ENCODE measurements at places on chromosomes 7 and 10.
A peak's percentile ranks its signal among the peaks of the same experiment; 100 is the strongest.

GRCh38 chr7:145737617-145738016 is 379.0 kb upstream of the CNTNAP2 start:
- DNase-seq = no peak

GRCh38 chr7:104486931-104487330 is 158.5 kb downstream of the LHFPL3 start:
- DNase-seq = no peak

GRCh38 chr7:56188823-56189346 is 72.7 kb upstream of the NUPR2 start:
- DNase-seq = no peak

- peak; percentile 89 for DNase-seq
Measured at GRCh38 chr7:55415173-55415778, 50.1 kb downstream of the LANCL2 start.

- no peak for DNase-seq
Measured at GRCh38 chr10:60511477-60512229, 122.0 kb upstream of the ANK3 start.

- DNase-seq = no peak
Measured at GRCh38 chr10:129498680-129499079, 31.6 kb downstream of the MGMT start.

GRCh38 chr10:3398825-3399646 is 226.5 kb upstream of the PITRM1 start:
- no peak for DNase-seq

DNA sequence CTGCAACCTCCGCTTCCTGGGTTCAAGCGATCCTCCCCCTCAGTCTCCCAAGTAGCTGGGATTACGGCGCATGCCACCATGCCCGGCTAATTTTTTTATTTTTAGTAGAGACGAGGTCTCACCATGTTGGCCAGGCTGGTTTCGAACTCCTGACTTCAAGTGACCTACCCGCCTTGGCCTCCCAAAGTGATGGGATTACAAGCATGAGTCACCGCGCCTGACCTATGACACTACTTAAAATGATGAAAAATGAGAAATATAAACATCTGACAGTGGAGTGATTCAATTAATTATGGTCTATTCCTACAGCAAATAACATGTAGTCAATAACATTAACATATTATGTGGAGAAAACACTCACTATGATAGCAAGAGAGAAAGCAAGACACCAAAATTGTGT is 2.2 kb downstream of the BRAT1 start:
- no peak for DNase-seq

DNA sequence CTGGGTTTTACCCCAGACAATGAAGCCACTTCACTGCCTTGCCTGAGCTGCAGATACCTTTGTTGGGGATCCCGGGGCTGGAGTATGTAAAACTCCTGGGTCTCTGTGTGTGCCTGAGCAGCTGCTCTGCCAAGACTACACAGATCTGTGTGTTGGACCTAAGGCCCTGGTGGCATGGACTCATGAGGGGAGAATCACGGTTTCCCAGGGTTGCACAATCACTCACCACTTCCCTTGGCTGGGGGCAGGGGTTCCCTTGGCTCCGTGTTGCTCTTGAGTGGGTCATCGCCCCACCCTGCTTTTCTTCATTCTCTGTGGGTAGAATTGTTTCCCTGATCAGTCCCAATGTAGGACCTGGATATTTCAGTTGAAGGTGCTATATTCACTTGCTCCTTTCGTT is 13.9 kb upstream of the TBATA start:
- DNase-seq = no peak

DNA sequence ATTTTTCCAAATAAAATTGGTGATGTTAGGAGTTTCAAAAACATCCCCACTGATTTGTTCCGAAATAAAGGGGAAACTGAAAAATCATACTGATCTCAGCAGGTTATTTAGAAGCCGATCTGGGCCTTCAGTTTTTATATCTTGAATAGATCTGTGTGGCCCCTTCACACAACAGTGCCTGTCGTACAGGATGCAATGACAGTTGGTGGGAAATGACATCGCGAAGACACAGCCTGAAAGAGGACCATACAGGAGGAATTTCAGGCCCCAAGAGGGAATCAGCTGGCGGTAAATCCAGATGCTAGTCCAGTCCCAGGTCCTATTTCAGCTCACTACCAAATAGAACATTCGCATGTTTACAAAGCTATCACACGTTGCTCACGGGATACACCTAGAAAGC is 3.0 kb downstream of the H2BK1 start:
- DNase-seq = no peak

- DNase-seq = no peak
Measured at GRCh38 chr10:14547816-14548215, 217.1 kb upstream of the FRMD4A start.

DNA sequence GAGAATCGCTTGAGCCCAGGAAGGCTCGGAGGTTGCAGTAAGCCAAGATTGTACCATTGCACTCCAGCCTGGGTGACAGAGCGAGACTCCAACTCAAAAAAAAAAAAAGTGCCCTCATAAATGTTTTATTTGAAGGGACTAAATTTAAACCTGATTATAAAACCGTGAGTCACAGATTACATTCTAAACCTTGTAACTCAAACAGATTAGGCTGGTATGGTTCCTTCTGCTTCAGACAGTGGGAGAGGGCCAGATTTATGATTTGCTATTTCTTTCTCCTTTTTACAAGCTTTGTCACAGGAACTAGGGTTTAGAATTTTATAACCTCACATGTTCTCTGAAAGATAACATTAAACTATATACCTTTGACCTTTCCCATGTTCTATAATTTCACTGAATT is 801.2 kb upstream of the ZWINT start:
- DNase-seq = no peak

DNA sequence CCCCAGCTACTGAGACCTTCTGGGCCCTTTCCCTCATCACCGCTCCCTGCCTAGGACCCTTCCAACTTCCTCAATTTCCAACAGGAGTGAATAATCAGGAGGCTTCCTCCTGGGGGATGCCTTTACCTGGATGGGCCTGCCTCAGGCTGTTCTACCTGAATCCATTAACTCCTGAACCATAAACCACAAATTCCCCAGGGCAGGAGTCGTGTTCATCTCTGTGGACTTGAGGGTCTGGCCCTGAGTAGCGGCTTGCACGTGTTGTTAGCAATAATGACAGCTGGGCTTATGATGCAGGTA is 105.1 kb upstream of the GPR26 start:
- DNase-seq = no peak

DNA sequence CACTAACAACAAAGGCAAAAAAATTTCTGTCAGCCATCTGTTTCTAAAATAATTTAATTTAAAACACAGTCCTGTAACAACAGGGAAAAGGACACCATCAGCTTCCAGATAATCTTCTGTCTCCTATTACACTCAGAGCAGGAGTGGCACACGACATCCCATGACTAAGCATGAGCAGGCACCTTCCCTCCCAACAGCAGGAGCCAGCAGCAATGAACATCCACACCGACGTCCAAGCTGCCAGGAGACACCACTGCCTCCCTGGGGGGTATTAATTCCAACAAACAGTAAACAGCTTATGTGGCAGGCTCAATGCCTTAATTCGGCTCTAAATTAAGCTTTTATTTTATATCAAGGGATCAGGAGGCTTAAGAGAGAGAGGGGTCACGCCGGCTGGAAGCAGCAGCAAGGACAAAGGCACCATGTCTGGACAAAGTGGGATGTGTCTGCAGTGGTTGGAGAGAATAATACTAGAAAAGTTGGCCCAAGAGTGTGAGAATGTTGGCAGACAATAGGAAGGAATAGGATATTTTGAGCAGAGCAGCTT is 45.7 kb downstream of the KIAA1549 start:
- no peak for DNase-seq

DNA sequence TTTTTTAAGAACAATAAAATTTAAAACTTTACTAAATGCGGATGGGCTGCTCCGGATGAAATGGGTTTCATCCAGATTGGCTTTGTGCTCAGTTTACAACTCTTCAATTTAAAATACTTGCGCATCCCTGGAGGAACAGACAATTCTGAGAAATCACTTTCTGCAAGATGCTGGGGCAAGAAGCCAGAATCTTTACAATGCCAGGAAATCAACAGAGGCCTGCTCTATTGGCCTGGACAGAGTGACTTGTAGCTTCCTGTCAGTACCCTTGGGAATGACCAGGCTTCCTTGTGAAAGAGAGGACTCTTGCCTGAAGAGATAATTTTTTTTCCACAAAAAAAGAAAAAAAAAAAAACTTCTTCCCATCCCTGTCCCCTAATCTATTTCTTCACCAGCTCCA is 3.9 kb upstream of the FAM13C start:
- DNase-seq = peak; percentile 11

- no peak for DNase-seq
Measured at GRCh38 chr10:92822060-92822634, 26.2 kb upstream of the EXOC6 start.

- no peak for DNase-seq
Measured at GRCh38 chr7:30348083-30348560, 63.7 kb downstream of the ZNRF2 start.

GRCh38 chr7:38317515-38317914 is 44.1 kb upstream of the TARP start:
- no peak for DNase-seq

- no peak for DNase-seq
Measured at GRCh38 chr7:42722716-42723115, 189.2 kb downstream of the C7orf25 start.
